ENCODE measurements at places on chromosomes 7 and 10.

GRCh38 chr10:118042827-118043242 is 3.9 kb downstream of the RAB11FIP2 start:
- no peak for DNase-seq

DNA sequence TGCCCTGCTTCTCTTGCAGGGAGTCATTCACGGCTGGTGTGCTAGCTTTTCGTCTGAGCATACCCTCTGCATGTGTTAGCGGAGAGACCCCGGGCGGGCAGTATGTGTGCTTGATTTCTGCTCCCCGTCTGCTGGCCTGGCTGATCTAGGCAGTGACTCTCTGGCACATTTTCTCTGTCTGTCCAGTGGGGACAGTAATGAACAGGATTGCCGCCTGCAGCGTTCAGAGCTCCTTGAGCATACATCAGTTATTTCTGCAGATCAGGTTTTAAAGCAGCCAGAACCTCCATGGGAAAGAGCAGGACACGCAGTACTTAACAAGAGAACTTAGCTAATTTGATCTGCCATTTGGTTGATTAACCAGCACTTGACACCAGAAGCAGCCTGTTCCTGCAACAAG is 242.5 kb downstream of the CELF2 start:
- DNase-seq, result no peak

GRCh38 chr7:83468251-83468739 is 180.6 kb downstream of the SEMA3E start:
- DNase-seq, result no peak

- no peak for DNase-seq
Measured at GRCh38 chr7:3730276-3730675, 429.2 kb downstream of the SDK1 start.

DNA sequence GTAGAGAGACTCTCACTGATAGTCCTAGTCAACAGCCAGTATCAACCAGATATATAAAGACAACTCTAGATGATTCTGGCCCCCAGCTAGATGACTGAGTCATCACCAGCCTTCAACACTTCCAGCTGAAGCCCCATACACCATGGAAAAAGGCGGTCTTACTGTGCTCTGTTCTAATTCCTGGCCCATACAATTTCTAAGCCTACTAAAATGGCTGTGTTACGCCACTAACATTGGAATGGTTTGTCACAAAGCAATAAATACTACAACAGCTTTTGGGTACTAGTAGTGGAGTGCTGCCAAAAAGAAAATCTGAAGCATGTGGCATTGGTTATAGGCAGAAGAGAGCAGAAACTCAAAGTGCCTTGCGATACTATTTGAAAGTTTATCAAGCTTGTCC is 13.0 kb upstream of the TES start:
- DNase-seq, result no peak

DNA sequence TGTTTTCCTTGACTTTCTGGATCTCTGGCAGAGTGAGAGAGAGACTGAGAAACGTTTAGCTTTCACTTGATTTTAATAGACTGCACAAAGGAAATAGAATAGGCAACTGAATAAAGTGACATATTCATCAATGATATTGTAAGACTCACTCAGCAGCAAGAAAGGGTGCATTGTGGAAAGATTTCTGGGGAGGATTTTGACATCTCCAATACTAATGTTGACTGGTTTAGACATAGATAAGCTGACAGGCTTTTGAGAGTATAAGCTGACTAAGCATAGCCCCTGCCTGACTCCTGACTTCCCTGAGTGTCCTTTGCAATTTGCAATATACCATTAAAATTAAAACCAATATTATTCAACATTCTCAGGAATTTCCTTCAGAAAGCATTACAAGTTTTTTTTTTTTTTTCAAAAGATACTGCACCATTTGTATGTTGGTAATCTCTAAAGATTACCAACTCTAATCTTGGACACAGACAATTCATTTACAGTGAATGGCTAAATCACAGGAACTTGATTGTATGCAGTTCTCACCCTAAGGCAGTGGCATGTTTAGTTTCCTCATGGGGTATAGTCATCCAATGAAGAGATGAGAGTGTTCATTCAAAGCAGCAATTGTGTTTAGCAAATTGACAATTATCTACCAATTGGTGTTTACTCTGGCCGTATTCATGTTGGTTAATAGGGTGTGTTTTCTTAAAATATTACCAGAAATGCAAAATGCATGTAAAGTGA is 325.6 kb downstream of the SORCS3 start:
- DNase-seq, result no peak

DNA sequence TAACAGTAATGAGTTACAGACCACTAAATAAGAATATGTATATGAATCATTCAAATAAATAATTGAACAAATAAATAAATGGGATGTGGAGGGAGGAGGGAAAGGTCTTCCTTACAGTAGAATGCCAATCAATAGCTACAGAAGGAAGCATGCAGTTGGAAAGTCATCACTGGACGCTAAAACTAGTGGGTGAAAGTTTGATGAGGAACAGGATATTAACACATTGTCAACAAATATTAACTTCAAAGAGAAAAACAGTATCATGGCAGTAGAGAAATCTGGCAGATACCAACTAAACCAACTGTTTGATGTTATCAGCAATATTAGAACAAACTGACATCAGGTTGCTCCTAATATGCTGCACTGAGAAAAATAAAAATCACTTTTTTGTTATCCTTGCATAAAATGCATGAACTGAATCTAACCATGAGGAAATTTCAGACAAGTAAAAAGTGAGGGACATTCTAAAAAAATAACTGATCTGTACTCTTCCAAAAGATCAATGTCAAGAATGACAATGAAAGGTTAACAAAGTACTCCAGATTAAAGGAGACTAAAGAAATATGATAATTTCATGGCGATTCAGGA is 94.1 kb downstream of the ZFAND4 start:
- DNase-seq, result no peak

- DNase-seq, result no peak
Measured at GRCh38 chr7:11452476-11452875, 379.5 kb downstream of the THSD7A start.

- DNase-seq, result no peak
Measured at GRCh38 chr7:36301914-36302771, 87.5 kb upstream of the ANLN start.

- no peak for DNase-seq
Measured at GRCh38 chr7:159105832-159106811, 38.5 kb downstream of the VIPR2 start.

DNA sequence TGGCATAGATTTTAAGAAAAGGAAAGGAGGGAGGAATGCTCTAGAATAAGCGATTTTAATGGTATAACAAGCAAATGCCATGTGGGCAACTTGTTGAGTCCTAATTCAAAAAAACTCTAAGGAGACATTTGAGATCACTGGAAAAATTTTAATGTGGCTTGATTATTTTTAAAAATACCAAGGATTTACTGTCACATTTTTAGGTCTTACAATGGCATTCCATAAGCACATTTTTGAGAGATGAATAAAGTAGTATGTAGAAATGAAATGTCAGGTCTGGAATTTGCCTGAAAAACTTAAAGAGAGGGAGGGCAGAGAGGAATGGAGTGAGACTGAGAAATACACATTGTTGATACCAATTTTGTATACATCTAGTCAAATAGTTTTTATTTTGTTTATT is 20.3 kb downstream of the NCAPG2 start:
- no peak for DNase-seq

GRCh38 chr7:108069646-108070045 is 60.5 kb downstream of the LAMB4 start:
- DNase-seq, result no peak

- DNase-seq, result no peak
Measured at GRCh38 chr10:115956225-115957011, 316.6 kb downstream of the GFRA1 start.

DNA sequence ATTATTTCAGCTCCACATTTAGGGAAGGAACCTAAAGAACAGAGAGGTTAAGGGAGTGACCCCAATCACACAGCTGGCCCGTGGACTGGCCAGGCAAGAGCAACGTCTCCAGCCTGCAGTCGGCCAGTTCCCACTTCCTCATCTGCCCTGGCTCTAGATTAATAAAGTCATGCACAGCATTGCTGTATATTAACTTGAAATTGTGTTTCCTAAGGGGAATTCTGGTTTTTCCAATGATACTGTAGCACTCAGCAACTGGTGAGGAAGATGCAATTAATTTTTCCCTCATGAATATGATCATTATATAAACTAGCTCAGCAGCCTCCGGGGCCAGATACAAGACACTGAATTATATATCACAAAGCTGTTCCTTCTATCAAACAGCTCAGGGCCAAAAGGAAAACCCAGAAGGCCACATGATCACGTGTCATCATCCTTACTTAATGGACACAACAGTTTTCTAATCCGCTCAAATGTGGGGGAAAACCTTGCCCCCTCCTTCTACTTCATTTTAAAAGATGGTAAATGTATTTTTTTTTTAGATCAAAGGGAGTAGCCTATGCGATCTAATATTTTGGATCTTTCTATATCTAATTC is 295.3 kb upstream of the PRKCQ start:
- DNase-seq, result no peak

GRCh38 chr7:158815800-158816128 is 13.5 kb downstream of the ESYT2 start:
- DNase-seq, result no peak

- no peak for DNase-seq
Measured at GRCh38 chr7:32515890-32516550, 20.7 kb downstream of the AVL9 start.

- DNase-seq, result no peak
Measured at GRCh38 chr7:128742206-128742605, 3.0 kb downstream of the CALU start.

- no peak for DNase-seq
Measured at GRCh38 chr10:123472606-123473005, 193.5 kb upstream of the GPR26 start.

GRCh38 chr7:17848516-17848915 is 91.8 kb downstream of the SNX13 start:
- DNase-seq, result no peak

DNA sequence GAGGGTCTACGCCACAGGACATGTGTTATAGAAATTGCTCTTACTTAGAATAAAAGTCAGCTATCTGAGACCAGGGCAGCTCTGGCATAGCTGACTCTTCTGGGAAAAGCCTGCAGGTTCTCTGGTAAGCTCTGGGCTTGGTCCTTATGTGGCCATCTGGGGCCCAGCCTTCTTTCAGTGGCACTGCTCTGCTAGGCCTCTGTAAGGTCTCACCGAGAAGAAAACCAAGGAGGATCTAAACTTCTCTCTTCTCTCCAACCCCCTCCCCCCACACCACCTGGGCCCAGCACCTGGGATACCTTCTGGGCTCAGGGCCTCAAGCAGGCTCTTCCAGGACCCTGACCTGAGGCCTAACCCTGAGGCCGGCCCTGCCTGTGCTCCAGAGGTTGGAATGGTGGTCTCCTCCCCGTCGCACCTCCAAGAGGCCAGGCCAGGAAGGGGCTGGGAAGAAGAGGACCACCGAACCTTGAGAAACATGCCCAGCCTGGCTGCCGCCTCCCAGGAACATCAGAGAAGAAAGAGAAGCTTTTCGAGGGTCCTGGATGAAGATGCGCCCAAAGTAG is 323.6 kb downstream of the GFRA1 start:
- DNase-seq, result no peak

DNA sequence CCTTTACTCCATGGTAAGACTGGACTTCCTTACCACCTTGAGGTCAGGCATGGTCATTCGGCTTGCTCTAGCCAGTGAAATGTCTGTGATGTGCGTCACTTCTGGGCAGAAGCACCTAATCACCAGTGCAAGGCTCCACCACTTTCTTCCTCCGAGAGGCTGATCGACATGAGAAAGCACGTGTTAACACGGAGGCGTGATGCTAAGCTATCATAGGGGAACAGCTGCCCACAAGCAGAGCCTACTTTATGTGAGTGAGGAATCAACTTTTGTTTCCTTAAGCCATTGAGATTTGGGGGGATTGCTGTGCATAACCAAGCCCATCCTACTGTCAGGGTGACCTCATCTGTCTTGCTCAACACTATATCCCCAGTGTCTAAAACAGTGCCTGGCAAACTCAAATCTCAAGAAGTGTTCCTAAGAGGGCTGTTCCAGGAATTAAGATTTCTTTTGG is 23.1 kb upstream of the SAR1A start:
- no peak for DNase-seq

DNA sequence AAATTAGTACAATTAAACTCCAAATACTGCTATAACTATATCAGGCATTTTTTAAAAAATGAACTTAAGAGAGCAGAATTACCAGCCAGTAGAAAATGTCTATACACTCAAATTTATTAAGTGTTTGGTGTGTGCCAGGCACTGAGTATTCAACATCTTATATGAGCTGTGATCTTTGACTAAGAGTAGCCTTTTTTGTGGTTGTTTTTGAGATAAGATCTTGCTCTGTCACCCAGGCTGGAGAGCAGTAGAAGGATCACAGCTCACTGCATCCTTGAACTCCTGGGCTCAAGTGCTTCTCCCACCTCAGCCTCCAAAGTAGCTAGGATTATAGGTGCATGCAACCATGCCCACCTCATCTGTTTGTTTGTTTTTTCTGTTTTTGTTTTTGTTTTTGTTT is 102.5 kb upstream of the CELF2 start:
- DNase-seq, result no peak

DNA sequence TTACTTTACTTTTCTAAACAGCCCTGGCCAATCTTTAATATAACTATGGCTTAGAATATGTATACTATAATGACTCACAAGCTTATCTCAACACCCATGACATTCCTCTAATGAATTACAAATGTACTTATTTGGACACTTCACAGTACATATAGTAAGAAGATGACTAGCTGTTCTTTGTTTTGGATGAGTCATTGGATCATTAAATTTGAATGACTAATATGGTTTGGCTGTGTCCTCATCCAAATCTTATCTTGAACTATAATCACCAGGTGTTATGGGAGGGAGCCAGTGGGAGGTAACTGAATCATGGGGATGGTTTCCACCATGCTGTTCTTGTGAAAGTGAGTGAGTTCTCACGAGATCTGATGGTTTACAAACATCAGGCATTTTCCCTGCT is 807.5 kb upstream of the SORCS1 start:
- no peak for DNase-seq

DNA sequence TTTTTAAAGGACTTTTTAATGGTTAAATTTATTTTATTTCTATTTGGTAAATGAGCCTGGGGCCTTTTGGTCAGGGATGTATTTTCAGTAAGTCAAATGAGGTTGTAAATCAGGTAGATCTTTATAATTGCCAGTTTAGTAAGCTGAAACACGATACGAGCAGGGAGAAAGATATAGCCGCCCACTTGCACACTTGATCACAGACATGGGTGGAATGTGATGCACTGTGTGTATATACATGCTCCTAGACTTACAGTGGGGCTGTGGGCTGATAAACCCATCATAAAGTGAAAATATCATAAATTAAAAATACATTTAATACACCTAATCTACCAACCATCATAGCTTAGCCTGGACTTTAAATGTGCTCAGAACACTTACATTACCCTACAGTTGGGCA is 119.4 kb upstream of the SAMD8 start:
- DNase-seq, result no peak

GRCh38 chr10:60606343-60607080 is 171.8 kb upstream of the CDK1 start:
- DNase-seq, result no peak

- no peak for DNase-seq
Measured at GRCh38 chr7:74173491-74173865, 678 bp upstream of the EIF4H start.
